ENCODE measurements at places on chromosomes 1 and 21.

GRCh38 chr21:27548486-27548885 lies 581.6 kb upstream of the ADAMTS5 start:
- DNase-seq, result no peak

DNA sequence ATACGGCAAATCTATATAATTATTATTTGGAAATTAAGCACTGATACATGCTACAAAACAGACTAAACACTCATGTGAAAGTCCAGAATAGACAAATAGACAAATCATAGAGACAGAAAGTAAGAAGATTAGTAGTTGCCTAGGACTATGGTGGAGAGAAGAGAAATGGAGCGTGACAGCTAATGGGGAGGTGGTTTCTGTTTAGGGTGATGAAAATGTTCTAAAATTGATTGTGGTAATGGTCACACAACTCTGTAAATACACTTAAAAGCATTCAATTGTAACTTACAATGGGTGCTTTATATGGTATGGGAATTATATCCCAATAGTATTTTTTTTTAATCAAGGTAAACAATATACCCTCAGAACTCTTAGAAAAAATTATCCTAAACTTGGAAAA lies 20.4 kb upstream of the ITLN2 start:
- DNase-seq, result no peak

DNA sequence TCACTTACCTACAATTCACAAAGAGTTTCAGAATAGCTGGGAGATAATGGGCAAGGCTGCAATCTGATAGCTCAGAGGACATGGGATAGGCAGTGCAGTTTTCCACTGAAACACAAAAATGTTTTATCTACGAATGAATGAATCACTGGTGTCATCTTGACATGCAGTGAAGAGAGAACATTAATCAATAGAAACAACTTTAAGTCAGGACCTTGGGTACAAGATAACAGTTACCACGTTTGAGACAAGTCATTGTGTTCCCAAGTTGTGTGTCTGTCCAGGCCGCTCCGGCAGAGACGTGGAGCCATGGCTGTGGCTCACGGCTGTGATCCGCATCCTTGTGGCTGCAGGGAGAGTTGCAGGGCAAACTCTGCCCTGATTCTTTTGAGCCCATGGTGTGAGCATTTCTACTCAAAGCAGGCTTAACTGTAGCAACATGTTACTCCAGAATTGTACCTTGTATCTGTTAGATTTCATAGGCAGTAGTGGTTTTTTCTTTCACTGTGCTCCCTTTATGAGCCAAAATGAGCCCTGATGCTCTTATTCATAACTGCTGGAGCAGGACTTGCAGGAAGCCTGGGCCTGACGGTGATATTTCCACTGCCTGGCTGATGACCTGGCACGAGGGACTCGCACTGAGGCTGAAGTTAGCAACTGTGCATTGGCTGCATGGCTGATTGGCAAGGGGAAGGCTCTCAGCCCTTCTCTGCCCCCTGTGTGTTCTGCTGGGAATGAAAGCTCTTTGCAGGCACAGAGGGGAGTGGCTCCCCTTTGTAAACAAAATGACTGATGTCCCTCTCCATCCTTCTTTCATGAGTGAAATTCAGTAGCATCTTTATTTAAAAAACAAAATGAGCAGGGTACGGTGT lies 465.2 kb downstream of the AJAP1 start:
- DNase-seq, result no peak

GRCh38 chr1:67601955-67602354 lies 83.0 kb upstream of the GADD45A start:
- DNase-seq, result no peak

DNA sequence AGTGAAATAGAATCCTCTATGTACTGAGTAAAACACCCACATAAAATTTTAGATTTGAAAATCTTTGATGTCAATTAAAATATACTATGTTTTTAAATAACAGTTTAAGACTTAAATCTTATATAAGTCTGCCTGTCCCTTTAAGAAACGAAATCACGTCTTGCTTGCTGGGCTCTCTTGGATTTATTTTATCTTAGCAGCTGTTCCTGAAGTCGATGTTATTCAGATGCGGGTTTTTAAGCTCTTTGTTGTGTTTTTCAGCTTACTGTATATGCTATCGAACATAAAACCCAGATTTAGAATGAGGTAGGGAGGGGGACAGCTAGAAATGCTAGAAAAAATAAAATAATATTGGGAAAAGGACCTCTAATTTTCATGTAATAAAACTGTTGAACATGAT lies 11.1 kb upstream of the SSX2IP start:
- no peak for DNase-seq

- peak; percentile 20 for DNase-seq
These were observed 154.9 kb upstream of the GREM2 start for GRCh38 chr1:240766831-240767230.

GRCh38 chr1:226223157-226223785 lies at the start of gene MIXL1:
MIXL1 (plus strand) TSS chr1:226223664; CDS start chr1:226223682, 18 bp downstream.
- no peak for DNase-seq

- DNase-seq, result no peak
These were observed 76.4 kb downstream of the UBE4B start for GRCh38 chr1:10108948-10109708.

DNA sequence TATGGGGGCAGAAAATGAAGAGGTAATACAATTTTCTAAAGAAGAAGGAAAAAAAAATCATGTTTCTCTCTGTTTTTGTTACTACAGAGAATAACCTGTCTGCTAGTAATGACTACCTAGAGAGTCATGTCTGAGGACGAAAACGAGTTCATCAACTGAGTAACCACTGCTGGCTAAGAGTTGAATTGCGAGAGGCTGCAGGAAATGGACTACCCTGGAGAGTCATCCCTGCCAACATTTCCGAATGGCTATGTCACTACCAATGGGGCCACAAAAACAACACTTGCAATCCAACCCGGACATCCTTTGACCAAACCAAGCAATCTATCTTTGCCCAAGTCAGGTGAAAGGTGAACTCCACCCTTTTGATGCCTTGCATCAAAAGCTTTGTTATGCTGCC lies 120.6 kb downstream of the FCRL5 start:
- peak; percentile 50 for DNase-seq

All from non-pigmented ciliary epithelial cell (primary cell).